Activated T-helper 1 cell treated with anti-CD3 and anti-CD28 coated beads, Interleukin-2, amount 50 U/mL, for 16 hours (primary cell): ENCODE measurements at places on chromosomes 1 and 21.

DNA sequence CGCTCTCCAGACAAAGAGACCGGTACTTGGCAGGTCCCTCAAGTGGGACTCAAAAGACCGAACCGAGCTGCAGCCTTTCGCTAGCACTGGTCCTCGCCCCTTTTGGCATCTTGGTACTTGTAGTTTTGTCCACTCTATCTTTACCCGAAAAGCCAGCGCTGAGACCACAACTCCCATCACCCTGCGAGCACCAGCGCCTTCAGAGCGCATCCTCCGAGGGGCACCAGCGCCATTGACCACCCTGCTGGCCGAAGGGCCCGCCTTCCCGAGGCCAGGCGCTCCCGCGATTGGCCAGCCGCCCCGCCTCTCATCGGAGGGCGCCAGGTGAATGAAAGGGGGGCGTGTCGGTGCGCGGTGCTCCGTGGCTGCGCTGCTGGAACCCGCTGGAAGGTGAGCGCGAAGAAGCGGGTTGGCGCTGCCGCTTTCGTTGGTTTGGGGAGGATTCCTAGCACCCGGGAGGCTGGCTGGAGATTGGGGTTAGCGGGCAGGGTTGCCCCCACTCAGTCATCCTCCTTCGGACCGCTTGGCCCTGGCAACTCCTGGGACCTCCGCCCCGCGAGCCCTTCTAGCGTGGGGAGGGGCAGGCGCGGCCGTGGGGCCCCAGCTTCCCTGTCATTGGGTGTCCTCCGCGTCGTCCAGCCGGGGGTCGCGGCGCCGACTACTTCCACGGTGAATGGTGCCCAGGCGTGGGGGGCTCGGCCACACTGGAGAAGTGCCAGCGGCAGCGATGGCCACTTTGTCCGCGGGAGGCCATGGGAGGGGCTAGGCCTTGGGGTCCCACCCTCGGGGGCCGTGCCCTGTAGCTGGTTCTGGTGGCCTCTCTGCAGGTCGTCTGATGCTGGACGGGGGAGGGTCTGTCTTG lies at the start of gene ZBTB8B:
TSS of gene ZBTB8B (plus strand) at position 357 of the 862 bp plus-strand sequence. CDS start 5,553 bp downstream, outside the sequence.
- peak; percentile 4 for DNase-seq

DNA sequence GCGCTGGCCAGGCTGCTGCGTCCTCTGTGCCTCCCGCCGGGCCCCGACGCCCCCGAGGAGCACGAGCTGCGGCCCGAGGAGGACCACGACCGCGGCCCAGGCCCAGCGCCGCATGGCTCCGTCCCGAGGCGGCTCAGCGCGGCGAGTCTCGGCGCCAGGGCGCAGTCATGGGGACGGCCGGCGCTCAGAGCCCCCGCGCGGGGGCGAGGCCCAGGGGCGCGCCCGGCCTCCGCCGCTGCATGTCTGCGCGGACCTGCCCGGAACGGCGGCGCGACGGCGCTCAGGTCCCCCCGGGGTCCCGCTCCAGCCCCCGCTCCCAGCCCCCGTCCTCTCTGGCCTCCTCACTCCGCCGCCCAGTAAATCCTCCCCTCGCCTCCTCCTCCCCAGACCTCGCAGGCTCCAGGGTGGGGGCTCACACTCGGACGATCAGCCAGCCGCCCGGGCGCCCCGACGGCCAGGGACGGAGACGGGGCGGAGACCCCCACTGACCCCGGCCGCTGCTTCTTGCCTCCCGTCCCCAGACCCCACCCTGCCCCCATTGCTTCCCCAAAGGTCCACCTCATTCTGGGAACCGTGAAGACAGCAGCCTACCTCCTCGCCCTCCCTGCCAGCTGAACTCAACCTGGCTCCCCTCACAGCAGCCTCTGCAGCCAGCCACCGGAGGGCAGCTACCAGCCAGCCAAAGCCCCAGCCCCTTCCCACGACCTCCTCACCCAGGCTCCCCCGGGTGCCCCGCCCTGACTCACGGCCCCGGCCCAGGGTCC lies at the start of gene C1QTNF12:
TSS of gene C1QTNF12 (minus strand) at position 146 of the 764 bp plus-strand sequence. CDS start at position 114, 32 bp downstream.
- no peak for DNase-seq

GRCh38 chr21:19855522-19855921 lies 1142.7 kb upstream of the NCAM2 start:
- DNase-seq = no peak

DNA sequence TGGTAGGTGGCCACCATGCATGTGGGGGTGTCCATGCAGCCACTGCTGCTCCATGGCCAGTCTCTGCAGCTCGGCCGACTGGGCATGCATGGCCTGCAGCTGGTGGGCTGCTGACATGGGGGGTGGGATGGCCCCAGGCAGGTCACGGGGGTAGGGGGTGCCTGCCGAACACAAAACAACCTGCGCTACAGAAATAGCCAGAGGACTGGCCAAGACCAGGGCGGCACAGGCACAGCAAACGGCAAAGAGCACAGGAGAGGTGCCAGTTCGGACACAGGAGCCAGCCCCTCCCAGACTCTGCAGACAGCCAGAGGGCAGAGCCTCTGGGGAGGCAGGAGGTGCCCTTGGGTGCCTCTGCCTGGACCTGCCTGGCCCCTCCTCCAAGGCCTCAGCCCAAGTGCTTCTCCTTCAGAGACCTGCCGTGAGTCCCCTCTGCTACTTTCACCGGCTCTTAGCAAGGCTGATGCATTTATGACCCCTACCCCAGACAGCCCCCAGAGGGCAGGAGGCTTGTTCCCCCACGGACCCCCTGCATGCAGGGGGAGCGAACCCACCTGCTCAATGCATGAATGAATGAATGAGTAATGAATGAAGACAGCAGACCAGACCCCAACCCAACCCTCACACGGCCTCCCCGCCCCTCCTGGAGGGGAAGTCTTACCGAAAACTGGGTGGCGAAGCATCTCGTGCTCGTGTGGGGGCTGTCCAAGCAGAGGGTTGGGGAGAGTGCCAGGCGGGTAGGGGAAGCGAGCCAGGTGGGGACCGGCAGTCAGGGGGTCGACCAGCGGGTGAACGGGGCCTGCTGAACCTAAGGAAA lies 37.7 kb downstream of the SLC45A1 start:
- DNase-seq = no peak

DNA sequence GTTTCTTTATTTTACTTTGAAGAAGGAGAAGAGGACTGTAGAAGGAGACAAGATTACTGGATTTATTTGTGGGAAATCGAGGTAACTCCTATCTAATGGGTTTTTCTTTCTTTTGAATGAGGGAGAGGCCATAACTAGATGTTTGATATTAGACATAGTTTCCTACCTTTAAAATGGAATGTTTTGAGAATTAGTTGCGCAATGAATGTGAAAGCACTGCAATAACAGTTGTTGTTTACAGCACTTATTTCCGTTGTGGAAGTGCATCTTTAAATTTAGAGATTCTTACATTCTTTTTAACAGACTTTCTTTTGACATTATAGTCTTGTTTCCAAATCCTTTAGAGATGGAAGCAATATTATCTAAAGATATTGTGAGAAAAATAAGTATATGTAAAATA lies 229.0 kb downstream of the SRGAP2C start:
- DNase-seq = no peak

GRCh38 chr1:12456979-12457378 lies 161.0 kb downstream of the DHRS3 start:
- DNase-seq = no peak

DNA sequence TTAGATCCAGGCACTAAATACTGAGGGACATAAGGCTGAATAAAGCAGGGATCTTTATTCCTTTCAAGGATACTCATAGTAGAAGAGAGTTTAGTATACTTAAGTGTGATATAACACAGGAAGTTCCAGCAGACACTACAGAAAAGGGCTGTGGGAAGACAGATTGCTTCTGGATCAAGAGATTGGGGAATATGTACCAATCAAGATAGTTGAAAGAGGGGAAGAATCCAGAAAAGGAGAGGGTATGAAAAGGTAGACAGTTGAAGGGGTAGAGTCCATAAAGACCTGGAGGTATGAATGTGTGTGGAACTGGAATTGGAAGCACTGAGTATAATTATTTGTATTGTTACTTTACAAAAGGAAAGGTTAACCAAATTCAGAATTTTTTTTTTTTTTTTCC lies 2.4 kb downstream of the RPS6KC1 start:
- no peak for DNase-seq

- no peak for DNase-seq
These were observed 1.0 kb downstream of the IQGAP3 start for GRCh38 chr1:156571261-156571852.

GRCh38 chr1:53462193-53462592 lies 3.0 kb downstream of the DMRTB1 start:
- DNase-seq = no peak

DNA sequence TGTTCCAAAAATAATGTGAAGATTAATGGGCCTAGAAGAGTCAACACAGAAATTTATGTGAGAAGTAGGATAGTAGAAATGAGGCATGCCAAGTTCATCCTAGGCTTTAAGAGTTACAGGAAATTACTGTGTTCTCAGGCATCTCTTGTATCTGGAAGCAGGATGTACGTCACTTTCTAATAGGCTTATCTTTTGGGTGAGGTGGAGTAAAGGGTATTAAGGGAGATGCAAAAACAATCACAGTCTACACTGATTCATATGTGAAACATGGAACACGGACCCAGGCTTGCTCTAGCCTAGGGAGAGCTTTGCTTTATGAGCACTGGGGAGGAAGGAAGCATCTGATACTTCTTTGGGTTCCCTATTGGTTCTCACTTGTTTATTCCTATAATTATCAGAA lies 84.5 kb upstream of the RGS4 start:
- no peak for DNase-seq

DNA sequence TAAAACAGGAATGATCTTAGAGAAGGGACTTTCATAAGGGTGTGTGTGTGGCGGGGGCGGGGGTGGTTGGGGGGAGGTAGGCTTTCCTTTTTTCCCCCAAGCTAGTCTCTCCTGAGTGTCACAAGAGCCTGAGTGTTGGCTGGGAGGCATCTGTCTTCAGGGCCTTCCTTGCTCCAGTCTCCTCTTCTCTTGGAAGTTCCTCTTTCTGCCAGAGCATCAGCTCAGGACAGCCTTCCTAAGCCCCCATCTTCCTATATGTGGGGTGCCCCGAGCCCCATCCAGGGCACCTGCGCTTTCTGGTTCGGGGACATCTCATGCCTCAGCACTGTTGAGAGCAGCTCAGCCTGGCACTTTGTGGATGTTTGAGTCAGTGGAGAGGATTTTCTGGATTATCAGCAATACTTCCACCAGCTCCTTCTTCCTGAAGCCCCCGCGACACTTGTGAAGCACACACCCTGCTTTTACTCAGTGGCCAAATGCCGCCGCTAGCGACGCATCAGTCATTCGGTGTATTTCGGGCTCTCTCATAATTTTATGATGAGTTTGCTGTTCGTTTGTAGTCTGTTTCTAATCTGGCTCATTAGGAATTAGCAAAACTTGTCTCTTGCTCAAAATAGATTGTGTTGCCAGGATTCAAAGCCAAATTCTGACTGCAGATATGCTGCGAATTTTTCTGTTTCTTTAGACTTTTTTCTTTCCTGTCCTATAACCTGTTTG lies 61.7 kb downstream of the GALNT2 start:
- no peak for DNase-seq

GRCh38 chr1:41802532-41803501 lies 115.9 kb downstream of the HIVEP3 start:
- DNase-seq = no peak

- DNase-seq = no peak
These were observed 235.7 kb upstream of the RAB4A start for GRCh38 chr1:229035054-229035747.

GRCh38 chr1:71083271-71083670 lies 2.4 kb upstream of the ZRANB2 start:
- DNase-seq = no peak

- no peak for DNase-seq
These were observed 8.7 kb upstream of the CBR3 start for GRCh38 chr21:36126208-36126565.

DNA sequence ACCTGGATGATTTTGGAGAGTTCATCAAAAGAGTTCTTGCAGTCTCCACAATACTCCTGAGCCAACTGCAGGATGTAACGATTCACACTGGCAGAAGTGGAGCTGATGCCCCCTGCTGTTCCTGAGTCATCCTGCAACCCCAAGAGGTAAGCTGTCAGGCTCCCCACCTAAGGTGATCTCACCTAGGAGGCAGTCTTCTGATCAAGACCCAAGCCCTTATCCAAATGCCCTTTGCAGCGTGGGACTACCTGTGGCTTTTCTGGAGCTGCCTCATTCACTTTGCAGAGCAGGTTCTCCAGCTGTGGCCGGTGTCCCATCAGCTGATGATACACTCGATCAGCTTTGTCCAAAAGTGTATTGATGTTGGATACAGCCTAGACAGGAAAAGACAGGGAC lies 96.4 kb downstream of the UBR4 start:
- DNase-seq = no peak

DNA sequence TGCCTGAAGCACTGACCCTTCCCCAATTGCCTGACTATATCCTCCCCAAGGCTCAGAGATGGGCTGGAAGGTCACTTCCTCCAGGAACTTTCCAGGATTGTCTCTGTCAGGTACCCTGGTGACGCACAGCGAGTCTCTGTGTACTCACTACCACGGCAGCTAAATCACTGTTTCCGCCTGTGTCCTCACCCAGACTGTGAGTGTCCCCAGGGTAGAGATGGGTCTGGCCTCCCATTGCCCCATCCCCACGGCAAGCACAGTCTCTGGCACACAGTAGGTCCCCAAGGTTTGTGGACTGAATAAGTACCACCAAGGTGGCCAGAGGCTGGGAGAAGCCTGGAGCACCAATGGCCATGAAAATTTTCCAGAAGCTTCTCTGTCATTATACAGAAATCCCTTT lies 93.8 kb upstream of the RUNX3 start:
- no peak for DNase-seq

DNA sequence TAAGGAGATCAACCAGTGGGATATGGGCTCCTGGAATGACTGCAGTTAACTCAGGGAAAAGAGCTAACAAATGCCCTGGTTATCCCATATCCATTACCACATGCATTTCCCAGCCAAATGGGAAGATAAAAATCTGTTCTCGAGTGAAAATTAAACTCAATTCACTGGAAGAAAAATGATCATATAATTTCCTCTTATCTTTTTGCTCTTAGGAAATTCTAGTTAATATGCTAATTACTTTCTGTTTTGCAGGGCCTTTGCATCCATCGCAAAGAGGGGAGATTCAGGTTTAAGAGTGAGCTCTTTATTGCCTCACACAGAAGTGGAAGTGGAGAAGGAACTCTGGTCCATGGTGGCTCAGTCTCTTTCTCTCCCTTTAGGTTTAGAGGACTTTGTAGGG lies 3.9 kb upstream of the IL24 start:
- DNase-seq = no peak

DNA sequence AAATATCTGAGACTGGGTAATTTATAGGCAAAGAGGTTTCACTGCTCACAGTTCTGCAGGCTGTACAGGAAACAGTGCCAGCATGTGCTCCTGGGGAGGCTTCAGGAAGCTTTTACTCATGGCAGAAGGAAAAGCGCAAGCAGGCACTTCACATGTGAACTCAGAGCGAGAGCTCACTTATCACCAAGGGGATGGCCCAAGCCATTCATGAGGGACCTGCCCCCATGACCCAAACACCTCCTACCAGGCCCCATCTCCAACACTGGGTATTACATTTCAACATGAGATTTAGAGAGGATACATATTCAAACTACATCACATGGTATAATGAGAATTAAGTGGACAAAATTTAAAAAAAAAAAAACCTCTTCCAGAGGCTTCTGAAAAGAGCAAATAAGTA lies 13.7 kb downstream of the WASF2 start:
- no peak for DNase-seq
